ENCODE measurements at places on chromosomes 6 and 20. TPM values are rescaled to one million over a fixed set of nuclear protein-coding genes. Genes with fewer than 3 reads are reported as not detected.

DNA sequence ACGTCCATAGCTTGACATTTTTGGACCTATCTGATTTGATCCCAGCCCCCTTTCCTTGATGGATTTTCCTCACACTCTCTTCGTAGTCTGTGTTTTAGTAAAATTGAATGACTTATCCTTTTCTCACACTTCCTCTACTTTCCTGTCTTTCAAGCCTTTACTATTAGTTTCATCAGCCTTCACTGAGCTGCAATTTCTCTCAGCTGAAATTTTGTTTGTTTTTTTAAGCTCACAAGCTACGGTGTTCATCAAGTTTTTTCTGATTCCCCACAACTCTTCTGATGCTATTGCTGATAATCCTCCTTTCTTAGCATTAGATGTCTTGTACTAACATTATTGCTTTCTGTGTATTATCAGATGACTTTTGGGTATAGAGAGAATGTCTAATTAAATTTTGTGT, 263.7 kb downstream of the TBX18 start:
- no peak for DNase-seq

- DNase-seq: no peak
These were observed 42.5 kb downstream of the LYRM2 start for GRCh38 chr6:89596056-89596455.

- no peak for DNase-seq
These were observed 31.3 kb downstream of the KCNK15 start for GRCh38 chr20:44776980-44777379.

DNA sequence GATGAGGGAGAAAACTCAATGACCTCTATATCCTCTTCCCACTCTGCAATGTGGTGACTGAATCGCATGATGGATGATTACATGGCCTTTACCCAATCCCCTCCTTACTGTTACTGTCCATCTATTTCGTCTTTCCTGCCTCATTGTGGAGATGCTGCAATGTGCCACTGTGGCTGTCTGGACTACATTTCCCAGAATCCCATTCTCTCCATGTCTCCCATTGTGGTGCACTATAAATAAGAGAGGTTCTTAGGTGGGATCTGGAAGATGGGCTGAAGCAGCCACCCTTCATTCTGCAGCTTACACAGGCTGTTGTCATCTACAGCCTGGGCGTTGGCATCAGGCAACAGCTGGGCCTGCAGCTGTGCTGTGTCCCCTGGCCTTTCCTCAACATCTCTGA, 233.6 kb downstream of the PRKN start:
- DNase-seq: no peak

DNA sequence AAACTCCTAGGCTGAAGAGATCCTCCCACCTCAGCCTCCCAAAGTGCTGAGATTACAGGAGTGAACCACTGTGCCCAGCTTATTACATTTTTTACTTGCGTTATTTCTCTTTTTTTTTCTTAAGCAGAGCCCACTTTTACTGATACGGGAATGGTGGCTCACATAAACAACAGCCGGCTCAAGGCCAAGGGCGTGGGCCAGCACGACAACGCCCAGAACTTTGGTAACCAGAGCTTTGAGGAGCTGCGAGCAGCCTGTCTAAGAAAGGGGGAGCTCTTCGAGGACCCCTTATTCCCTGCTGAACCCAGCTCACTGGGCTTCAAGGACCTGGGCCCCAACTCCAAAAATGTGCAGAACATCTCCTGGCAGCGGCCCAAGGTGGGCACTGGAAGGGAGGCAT, 10.5 kb downstream of the CAPN11 start:
- no peak for DNase-seq

The COX7A2 gene
- 269 TPM for total RNA-seq

GRCh38 chr6:166592821-166593220, 6.3 kb upstream of the RAMACL start:
- DNase-seq: no peak

DNA sequence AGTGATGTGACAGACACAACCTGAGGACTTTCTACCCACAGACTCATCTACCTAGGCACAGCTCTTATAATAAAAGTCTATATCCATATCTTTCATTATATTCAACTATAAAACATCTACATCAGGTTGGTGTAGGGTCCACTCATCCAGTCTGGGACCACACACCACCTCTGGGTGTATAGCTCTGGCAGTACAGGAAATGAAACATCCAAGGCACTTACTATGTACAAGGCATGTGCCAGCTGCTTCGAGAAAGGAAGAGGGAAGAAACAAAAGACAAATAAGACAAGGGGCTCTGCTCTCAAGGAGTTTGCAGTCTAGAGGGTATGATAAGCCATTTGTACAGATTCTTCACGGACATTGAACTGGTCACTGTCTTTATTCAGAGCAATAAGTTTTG, 18.6 kb downstream of the KIF13A start:
- no peak for DNase-seq

The BNIP5 gene
- total RNA-seq: not detected

DNA sequence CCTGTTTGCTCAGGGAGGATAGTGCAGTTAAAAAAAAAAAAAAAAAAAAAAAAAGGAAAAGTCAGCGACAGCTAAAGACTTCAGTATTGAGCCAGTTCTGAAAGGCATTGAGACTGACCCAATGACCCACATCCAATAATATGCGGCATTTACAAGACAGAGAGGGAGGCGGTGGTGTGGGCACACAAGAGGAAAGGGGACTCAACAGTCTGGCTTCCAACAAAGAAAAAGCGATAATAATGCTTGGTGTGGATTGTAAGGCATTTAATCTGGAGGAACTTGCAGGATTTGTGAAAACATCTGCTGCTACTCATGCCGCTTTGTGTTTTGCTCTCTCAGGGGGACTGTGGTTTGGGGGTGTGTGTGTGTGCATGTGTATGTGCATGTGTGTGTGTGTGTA, 784.3 kb upstream of the CHD6 start:
- no peak for DNase-seq

The TMEM200A gene
- total RNA-seq: 3.9 TPM

- DNase-seq: no peak
These were observed 72.8 kb downstream of the RTN4IP1 start for GRCh38 chr6:106556368-106556960.

GRCh38 chr20:3706774-3707507, 5.5 kb downstream of the SIGLEC1 start:
- no peak for DNase-seq

DNA sequence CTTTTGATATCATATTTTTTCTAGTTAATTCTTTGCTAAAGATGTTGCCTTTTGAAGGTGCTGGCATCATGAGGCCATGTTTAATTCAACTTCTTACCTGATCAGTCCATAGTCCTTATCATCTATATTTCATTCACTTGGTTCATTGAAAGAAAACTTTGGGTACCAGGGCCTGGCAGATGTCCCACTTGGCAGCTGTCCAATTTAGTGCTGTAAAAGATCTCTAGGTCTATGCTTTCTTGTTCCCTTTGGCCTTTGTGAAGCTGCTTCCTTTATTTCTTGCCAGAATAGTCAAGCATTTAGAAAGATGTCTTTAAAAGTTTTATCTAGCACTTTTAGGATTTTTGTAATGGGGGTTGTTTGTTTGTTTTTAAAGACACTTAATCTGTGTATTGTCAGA, 61.7 kb upstream of the EYA4 start:
- no peak for DNase-seq
